HS-27A (cell line): ENCODE measurements at places on chromosomes 5 and 9.

DNA sequence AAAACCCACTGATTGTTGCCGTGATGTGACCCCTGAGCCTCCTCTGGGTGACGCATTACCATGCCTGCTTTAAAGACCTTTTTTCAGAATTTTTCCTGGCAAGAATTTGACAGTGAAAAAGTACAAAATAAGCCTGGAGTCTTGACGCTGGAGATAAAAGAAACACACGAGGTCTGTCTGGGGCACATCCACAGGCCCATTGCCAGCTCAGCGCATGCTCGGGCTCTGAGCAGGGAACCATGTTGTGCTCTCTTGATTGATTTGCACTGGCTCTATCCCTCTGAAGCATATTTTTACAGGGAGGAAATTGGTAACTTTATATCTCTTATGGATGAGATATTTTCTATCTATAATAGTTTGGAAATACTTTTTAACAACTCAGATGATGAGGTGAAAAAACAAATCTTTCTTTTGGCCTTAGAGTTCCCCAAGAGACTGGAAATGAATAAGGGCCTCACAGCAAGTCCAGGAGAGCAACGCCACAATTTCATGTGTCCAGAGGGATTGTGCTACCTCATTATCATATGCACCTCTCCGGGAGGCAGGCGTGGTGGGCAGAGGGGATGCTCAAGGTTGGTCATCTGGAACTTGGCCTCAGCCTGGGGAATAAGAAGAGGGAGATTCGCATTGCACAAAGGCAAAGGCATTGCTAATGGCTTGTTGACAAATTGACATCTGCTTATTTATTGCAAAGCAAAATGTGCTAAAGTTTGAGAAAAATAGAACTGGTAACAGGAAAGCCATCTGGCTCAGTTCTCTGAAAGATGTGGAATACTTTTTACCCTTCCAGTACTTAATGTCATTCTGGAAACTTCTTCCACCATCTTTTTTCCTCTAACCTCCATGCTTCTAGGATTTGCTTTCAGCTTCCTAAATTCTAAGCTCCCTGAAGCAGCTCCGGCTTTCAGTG is 183.8 kb downstream of the PJA2 start:
- DNase-seq: no peak

- DNase-seq: no peak
These were observed 145.3 kb upstream of the PAPPA start for GRCh38 chr9:116008278-116008677.

DNA sequence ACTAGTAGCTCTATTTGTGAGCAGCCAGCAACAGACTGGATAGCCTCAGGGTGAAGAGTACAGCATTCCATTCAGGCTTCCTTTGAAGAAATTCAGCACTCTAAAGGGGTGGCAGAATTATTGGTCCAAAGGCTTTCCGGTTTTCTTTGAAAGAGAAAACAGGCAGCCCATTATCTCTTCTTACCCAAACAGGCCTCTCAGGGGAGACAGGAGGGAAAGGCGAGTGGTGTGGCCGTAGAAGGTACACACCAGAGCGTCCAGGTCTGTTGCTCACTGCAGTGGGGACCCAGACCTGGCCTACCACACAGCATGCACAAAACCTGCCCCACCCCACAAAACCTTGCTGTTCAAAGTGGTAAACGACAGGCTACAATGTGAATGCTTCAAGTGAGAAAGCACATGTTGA is 83.3 kb downstream of the ZNF608 start:
- DNase-seq: no peak

GRCh38 chr5:179373961-179374505 is 28.8 kb upstream of the ADAMTS2 start:
- DNase-seq: no peak

GRCh38 chr5:121797681-121798518 is 53.8 kb upstream of the FTMT start:
- DNase-seq: no peak

DNA sequence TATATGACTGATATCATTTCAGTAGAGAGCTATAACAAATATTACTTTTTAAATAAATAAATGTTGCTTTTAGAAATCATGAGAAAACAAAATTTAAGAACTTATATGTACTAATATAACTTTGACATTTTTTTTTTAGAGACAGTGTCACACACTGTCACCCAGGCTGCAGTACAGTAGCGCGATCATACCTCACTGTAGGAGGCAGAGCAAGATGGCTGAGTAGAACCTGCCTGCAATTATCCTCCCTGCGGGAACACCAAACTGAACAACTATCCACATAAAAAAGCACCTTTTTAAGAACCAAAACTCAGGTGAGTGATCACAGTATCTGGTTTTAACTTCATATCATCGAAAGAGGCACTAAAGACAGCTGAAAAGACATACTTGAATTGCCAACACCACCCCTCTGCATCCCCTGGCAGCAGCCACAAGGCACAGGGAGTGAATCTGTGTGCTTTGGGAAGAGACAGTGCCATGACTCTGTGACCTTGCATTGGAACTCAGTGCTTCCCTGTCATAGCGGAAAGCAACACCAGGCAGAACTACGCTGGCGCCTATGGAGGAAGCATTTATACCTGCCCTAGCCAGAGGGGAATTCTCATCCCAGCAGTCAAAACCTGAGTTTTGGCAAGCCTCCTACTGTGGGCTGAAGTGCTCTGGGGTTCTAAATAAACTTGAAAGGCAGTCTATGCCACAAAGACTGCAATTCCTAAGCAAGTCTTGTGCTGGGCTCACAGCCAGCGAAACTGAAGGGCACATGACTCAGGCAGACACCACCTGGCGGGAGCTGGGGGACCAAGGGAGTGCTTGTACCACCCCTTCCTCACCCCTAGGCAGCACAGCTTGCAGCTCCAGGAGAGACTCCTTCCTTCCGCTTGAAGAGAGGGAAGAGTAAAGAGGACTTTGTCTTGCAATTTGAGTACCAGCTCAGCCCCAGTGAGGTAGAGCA is 142.7 kb downstream of the FBXL17 start:
- DNase-seq: no peak

DNA sequence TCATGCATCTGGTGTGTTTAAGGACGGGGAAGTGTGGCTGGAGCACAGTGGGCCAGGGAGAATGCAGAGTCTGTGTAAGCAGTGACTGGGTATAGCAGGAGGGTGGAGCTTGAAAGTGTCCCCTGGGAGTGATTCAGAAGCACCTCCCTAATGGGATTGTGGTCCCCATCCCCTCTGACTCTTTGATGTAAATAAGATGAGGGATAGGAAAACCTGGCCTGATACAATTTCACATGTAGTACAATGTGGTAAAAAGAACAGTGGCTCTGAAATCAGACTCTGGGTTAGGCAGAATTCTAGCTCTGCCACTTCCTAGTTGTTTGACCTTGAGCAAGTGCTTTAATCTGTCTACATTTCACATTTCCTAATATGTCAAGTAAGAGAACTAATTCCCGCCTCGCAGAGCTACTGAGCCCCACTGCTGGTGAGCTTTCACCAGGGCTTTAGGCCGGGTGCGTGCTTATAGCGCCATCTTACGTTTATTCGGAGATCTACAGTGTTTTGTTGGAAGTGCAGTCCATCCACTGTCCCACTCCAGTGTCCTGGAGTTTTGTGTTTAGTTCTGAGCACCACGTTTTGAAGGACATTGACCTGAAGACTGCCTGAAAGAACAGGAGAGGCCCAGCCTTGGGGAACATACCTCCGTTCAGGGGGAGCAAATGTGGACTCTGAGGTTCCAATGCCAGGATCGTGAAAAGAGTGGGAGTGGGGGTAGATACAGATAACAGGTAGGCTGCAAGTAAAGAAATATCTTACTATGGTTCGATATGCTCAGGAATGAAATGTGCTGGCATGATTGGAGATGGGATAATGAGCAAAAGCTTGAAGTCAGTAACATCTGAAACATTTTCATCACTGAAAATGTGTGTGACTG is 51.2 kb upstream of the TESK1 start:
- peak; percentile 66 for DNase-seq

DNA sequence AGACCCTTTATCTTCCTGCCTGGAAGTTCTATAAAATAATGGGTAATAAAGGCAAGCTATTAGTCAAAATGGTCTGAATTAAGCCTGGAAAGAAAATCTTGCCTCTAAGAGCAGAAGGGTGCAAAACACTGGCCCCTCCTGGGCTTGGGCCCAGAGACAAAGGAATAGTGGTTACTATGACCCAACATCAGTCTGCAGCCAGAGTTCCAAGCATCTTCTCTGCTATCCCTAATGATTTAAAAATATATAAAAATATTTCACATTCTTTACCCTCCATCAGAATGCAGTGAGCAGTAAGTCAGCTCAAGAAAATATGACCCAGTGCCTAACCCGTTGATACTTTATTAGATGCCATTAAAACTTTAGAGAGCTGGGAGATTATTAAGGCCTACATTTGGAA is 14.7 kb downstream of the TNFAIP8 start:
- no peak for DNase-seq

DNA sequence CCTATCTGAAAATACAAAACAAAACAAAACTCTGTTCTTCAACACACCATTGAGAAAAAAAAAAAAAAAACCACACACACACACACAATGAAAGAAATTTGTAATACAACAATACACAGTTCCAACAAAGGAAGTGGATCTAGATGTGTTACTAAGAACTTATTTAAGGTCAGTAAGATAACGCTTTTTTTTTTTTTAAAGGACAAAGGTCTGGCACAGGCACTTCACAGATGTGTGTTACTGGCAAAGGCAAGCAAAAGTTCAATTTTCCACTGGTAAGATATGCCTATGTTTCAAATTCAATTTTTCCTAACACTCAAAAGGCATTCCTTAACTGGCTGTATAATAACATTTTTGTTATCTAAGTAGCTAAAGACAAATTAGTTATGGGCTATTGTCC is 3.6 kb downstream of the RFK start:
- DNase-seq: no peak

DNA sequence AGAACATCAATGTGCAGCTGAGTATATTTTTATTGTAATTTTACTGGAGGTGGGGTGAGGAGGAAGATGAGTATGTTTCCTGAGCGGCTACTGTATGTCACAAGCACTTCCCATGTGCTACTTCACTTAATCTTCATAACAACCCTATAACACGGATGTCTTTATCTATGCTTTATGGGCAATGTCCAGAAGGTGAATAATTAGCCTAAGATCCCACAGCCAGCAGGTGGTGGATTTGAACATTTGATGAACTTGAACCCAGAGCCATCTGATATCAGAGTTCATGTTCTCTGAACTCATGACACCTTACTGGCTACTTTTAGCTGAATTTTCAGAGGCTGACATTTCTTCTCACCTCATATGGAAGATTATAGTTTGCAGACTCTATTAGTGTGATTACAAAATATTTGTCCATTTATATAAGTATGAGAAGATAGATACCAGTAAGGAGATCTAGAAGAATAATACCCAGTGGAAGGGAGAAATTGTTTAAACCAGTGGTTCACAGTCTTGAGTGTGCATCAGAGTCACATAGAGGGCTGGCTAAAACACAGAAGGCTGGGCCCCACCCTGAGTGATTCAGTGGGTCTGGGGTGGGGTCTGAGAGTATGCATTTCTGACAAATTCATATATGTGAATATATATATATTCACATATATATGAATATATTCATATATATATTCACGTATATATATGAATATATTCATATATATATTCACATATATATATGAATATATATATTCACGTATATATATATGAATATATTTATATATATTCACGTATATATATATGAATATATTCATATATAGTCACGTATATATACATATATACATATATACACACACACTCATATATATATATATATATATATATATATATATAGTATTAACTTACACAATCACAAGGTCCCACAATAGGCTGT is 164.4 kb upstream of the NR3C1 start:
- DNase-seq: no peak

DNA sequence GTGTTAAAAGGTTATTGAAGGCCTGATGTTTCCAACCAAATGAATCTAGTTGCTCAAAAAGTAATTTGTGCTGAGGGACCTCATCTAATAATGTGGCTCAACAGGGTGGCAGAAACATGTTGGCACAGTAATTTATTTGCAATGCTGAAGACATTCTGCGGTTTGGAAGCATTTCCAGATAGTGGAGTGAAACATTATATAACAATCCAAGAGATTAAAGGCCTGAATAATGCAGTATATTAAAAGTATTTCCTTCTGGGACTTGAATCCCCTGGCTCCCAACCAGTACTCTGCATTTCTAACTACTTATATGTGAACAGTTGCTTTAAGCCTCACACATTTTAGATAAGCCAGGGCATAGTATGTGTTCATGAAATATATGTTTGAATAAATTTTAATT is 25.9 kb upstream of the ALDH1A1 start:
- DNase-seq: peak; percentile 68

- DNase-seq: peak; percentile 76
These were observed 108.3 kb downstream of the PCSK1 start for GRCh38 chr5:96324708-96325107.

- no peak for DNase-seq
These were observed 292.5 kb downstream of the PARP8 start for GRCh38 chr5:50958852-50959457.

DNA sequence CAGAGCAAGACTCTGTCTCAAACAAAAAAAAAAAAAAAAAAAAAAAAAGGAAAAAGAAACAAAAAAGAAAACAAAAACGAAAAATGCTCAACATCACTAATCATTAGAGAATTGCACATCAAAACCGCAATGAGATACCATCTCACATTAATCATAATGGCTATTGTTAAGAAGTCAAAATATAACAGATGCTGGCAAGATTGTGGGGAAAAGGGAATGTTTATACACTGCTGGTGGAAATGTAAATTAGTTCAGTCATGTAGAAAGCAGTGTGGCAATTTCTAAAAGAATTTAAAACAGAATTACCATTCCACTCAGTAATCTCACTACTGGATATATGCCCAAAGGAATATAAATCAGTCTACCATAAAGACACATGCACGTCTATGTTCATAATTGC is 50.4 kb upstream of the PRR16 start:
- no peak for DNase-seq

- DNase-seq: no peak
These were observed 314.0 kb downstream of the ARHGEF28 start for GRCh38 chr5:73940026-73940425.

- peak; percentile 4 for DNase-seq
These were observed 31.9 kb downstream of the GNA14 start for GRCh38 chr9:77616191-77616590.
